ENCODE measurements at places on chromosomes 5 and 9. TPM values are rescaled to one million over a fixed set of nuclear protein-coding genes. Genes with fewer than 3 reads are reported as not detected.
A peak's percentile ranks its signal among the peaks of the same experiment; 100 is the strongest.

DNA sequence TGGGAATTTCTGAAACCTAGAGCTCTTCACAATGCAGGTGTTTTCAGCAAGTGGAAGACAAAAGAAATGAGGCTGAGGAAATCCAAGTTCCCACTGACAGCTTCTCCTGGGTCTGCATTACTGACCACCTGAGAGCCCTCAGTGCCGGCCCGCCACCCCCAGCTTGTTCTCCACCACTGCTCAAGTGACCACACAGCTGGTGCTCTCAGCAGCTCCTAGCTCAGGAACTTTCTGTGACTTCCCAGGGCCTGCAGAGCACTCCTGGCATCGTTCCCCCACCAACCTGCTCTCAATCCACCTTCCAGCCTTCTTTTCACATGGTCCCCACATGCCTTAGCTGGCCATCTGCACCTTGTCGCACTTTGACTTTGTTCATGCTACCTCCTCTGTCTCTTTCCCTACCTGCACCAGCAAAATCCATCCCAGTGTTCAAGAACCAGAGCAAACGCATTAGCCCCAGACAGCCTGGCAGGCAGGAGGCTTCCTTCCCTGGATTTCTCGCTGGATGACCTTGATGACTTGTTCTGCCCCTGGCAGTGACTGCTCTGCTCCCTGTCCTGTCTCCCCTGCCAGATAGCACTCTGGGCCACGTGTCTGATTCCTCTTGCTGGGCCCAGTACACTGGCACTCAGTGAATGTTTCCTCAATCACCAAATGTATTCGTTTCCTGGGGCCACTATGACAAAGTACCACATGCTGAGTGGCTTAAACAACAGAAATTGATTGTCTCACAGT is 35.1 kb upstream of the NANS start:
- no peak for DNase-seq
- no peaks in the 10 kb centered on the region for H3K27me3 ChIP-seq
- H3K36me3 ChIP-seq, result peaks cover 16% of the 10 kb centered on the region

- peak overlapping the region; percentile 5 for H3K4me3 ChIP-seq
- H3K27ac ChIP-seq, result peak overlapping the region; percentile 19
- H3K4me1 ChIP-seq, result peaks cover 13% of the 10 kb centered on the region
Measured at GRCh38 chr5:156799171-156799570, 50.9 kb upstream of the PPP1R2B start.

DNA sequence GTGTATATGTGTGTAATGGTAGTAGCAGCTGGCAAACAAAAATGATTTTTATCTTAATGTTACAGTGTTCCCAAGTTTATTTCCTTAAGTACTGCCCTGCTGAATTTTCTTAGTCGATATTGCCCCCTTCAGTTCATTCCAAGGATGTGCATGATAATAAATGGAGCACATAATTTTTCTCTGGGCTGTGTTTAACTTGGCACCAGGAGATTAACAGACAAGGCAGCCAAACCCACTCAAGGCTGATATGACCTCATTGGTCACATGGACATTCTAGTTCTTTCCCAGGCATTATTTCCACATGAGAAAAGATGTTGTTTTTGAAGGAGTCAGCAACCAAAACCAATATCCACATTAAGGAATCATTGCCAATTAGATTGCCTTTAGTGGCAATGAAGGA is 61.8 kb downstream of the COX7C start:
- H3K36me3 ChIP-seq, result no peaks in the 10 kb centered on the region
- no peak overlapping the region for H3K27ac ChIP-seq
- no peak for DNase-seq
- no peaks in the 10 kb centered on the region for H3K4me1 ChIP-seq

- H3K4me3 ChIP-seq, result no peak overlapping the region
- H3K36me3 ChIP-seq, result no peaks in the 10 kb centered on the region
- H3K27me3 ChIP-seq, result peaks cover 17% of the 10 kb centered on the region
- DNase-seq, result no peak
Measured at GRCh38 chr5:38467353-38468040, 88.9 kb downstream of the LIFR start.

- no peak for DNase-seq
- H3K4me1 ChIP-seq, result no peaks in the 10 kb centered on the region
- H3K36me3 ChIP-seq, result no peaks in the 10 kb centered on the region
- no peak overlapping the region for H3K4me3 ChIP-seq
Measured at GRCh38 chr9:23774266-23774665, 51.8 kb downstream of the ELAVL2 start.

GRCh38 chr9:93207326-93207814 is 23.4 kb downstream of the WNK2 start:
- H3K27me3 ChIP-seq, result no peaks in the 10 kb centered on the region
- H3K27ac ChIP-seq, result no peak overlapping the region
- H3K36me3 ChIP-seq, result no peaks in the 10 kb centered on the region
- H3K4me3 ChIP-seq, result no peak overlapping the region

DNA sequence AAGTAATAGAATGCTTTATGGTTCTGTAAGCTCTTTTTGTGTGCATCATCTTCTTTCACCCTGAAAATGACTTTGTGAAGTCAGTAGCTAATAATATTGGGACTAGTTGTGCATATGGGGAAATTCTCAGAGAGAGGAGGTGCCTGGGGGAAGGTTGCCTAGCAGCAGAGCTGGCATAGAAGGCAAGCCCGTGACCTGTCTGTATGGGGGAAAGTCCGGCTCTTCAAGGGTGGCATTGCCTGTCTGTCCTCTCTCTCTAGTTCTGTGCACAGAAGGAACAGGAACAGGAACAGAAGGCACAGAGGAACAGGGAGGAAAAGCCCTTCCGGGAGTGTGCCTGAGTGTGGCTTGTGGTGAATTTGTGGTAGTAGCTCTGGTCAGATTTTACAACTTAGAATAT is 33.1 kb downstream of the SH3GL2 start:
- H3K4me3 ChIP-seq, result no peak overlapping the region
- H3K27me3 ChIP-seq, result no peaks in the 10 kb centered on the region
- H3K27ac ChIP-seq, result no peak overlapping the region
- H3K36me3 ChIP-seq, result no peaks in the 10 kb centered on the region

GRCh38 chr9:76886318-76886717 is 19.6 kb downstream of the PRUNE2 start:
- H3K4me1 ChIP-seq, result no peaks in the 10 kb centered on the region
- no peak for DNase-seq
- H3K27ac ChIP-seq, result no peak overlapping the region

PCDHGB2 gene
- total RNA-seq, result 0.64 TPM

DNA sequence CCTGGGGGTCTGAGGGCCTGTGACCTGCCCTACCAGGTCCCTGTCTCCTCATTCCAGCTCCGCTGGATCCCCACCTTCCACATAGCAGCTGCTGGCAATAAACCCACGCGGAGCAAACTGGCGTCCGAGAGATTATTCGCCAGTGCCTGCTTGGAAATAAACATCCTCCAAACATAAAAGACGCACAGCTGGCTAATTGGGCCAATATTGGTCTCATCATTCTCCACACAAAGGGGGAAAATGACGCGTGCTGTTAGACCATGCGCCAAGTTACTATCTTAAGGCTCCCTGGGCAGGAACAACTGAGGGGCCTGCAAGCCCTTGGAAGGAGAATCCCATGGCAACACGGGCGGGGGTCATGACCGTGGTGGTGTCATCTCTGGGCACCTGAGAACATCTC is 73.3 kb upstream of the SARDH start:
- no peaks in the 10 kb centered on the region for H3K4me1 ChIP-seq
- H3K27me3 ChIP-seq, result no peaks in the 10 kb centered on the region
- H3K4me3 ChIP-seq, result no peak overlapping the region
- H3K27ac ChIP-seq, result no peak overlapping the region
- DNase-seq, result no peak

DNA sequence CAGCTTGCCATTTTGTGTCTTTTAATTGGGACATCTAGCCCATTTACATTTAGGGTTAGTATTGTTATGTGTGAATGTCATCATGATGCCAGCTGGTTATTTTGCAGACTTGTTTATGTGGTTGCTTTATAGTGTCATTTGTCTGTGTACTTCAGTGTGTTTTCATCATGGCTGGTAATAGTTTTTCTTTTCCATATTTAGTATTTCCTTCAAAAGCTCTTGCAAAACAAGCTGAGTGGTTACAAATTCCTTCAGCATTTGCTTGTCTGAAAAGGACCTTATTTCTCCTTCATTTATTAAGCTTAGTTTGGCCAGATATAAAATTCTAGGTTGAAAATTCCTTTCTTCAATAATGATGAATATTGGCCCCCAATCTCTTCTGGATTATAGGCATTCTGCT is 28.5 kb upstream of the TNFSF15 start:
- H3K4me3 ChIP-seq, result no peak overlapping the region
- peaks cover 16% of the 10 kb centered on the region for H3K4me1 ChIP-seq
- DNase-seq, result no peak
- H3K27ac ChIP-seq, result no peak overlapping the region
- peaks cover 16% of the 10 kb centered on the region for H3K36me3 ChIP-seq

Measured in activated naive CD8-positive, alpha-beta T cell treated with anti-CD3 and anti-CD28 coated beads, Interleukin-2, amount 10 ng/mL, durations not matched to agents 7 days and 5 days (primary cell).